ENCODE measurements at places on chromosomes 1 and 21. TPM values are rescaled to one million over a fixed set of nuclear protein-coding genes. Genes with fewer than 3 reads are reported as not detected.

The PER3 gene
- 4.7 TPM for total RNA-seq

The DENND1B gene
- total RNA-seq: 12.0 TPM

- no peaks in the 10 kb centered on the region for H3K4me1 ChIP-seq
- H3K4me3 ChIP-seq: no peak overlapping the region
- no peak for DNase-seq
- no peaks in the 10 kb centered on the region for H3K36me3 ChIP-seq
- H3K27me3 ChIP-seq: no peaks in the 10 kb centered on the region
Measured at GRCh38 chr1:59707178-59707791, 107.5 kb upstream of the HOOK1 start.

- H3K27ac ChIP-seq: no peak overlapping the region
- H3K27me3 ChIP-seq: no peaks in the 10 kb centered on the region
- no peak overlapping the region for H3K4me3 ChIP-seq
- H3K36me3 ChIP-seq: no peaks in the 10 kb centered on the region
Measured at GRCh38 chr1:6858596-6858995, 73.3 kb downstream of the CAMTA1 start.

DNA sequence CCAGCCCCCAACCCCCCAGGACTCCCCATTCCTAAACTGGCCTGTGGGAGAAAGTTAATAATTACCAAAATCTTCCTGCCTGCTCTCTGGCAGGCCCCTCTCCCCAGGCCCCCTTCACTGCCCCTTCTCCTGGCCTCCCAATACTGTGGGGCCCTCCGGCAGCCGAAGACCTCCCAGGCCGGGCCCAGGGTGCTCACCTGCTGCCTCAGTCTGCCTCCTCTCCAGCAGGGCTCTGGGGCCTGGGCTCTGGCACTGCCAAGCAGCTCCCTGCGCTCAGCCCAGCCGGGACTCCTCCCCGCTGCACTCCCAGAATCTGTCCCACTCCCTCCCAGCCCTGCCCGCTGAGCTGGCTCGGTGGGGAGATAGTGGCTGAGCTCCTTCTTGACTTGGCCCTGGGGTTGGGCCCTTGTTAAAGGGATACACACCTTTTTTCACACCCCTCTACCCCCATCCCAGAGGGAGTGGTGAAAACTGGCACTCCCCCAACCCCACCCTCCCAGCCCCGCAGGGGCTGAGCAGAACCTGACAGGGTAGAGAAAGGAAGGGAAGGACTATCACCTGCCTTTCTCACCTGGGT is at the start of gene S100A16:
S100A16 (minus strand) TSS at position 383 of the 577 bp plus-strand sequence. CDS start 4,986 bp downstream, outside the sequence.
- no peak within 1 kb of the TSS for H3K4me3 ChIP-seq
- H3K27me3 ChIP-seq: no peaks in the 10 kb centered on the region
- H3K4me1 ChIP-seq: no peaks in the 10 kb centered on the region
- DNase-seq: no peak
- no peak within 1 kb of the TSS for H3K27ac ChIP-seq

DNA sequence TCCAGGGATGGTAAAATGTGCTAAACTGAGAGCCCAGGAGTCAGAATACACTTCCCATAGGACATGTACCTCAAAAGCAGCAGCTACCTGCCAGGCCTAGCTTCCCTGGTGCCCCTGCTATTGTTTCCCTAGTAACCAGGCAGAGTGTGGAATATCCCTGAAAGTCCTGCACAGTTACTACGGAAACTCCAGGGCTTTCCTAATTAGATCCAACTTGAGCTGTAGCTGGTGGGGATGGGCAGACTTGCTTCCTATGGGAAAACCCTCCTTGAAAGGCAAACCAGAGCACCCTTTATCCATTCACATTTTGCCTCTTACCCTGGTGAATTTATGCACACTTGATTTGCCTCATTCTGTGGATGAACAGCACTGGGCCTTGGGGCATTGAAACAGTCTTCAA is 559.9 kb upstream of the PBX1 start:
- no peaks in the 10 kb centered on the region for H3K36me3 ChIP-seq
- H3K4me1 ChIP-seq: no peaks in the 10 kb centered on the region
- DNase-seq: no peak
- H3K27me3 ChIP-seq: no peaks in the 10 kb centered on the region
- H3K4me3 ChIP-seq: no peak overlapping the region
